ENCODE measurements at places on chromosomes 7 and 10. TPM values are rescaled to one million over a fixed set of nuclear protein-coding genes. Genes with fewer than 3 reads are reported as not detected.

Gene TBX20
- not detected for total RNA-seq

GRCh38 chr10:101397140-101397539 is 43.2 kb downstream of the BTRC start:
- no peak for DNase-seq

- DNase-seq = no peak
These were observed 3.7 kb upstream of the IL2RA start for GRCh38 chr10:6065835-6066234.

DNA sequence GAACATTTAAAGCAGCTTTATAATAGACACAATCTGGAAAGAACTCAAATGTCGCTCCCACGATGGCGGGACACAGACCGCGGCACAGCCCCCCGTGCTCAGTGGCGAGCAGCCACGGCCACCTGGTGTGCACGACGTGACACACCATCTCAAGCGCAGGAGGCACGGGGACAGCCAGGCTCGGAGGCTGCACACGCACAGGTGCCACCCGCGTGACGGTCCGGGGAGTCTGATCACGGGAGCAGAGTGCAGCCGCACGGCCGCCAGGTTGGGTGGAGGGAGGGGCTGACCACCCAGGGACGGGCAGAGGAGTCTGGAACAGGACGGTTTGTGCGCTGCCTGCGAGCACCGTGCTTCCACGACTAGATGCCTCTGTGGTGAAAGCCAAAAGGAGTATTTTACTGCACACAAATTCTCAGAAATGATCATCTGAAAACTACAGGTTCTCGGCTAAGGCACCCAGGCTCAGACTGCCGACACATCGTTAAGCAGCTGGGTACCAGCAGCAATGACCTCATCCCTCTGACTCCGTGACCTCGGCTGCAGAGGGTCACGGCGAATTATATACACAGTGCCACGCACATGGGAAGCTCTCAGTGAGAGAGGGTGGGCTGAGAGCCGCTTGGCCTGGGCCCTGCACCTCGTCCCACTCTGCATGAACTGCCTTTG is 7.5 kb upstream of the GPER1 start:
- no peak for DNase-seq

Gene PLXNA4
- total RNA-seq = 7.6 TPM

- no peak for DNase-seq
These were observed 30.9 kb upstream of the KMT2E start for GRCh38 chr7:104983076-104983577.

- no peak for DNase-seq
These were observed 37.2 kb upstream of the PAPSS2 start for GRCh38 chr10:87622314-87623004.

- DNase-seq = no peak
These were observed 63.9 kb downstream of the BTAF1 start for GRCh38 chr10:91987397-91988037.

GRCh38 chr7:101996876-101997275 is 179.4 kb downstream of the CUX1 start:
- DNase-seq = no peak

Gene PDE6C
- total RNA-seq = not detected

Gene BUB3
- total RNA-seq = 72.5 TPM

- no peak for DNase-seq
These were observed 89.8 kb downstream of the MBL2 start for GRCh38 chr10:52682766-52683165.
